ENCODE measurements at places on chromosomes 3 and 15.
A peak's percentile ranks its signal among the peaks of the same experiment; 100 is the strongest.

DNA sequence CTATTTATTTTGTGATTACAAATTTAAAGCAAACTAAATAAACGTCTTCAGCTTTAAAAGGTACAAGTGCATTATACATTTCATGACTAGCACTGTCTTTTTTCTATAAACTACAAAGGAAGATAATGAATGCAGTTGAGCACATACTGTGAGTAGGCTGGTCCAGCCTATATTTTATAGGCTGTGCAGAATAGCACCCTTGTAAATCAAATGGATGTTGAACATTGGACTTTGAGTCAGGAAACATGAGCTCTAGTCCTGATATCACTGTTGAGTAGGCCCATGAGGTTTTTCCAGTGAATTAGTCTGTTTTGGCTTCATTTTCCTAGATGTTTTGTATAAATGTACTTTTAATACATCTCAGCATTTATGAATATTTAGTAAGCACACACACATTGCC lies 447.3 kb upstream of the KCNMB2 start:
- DNase-seq, result no peak

DNA sequence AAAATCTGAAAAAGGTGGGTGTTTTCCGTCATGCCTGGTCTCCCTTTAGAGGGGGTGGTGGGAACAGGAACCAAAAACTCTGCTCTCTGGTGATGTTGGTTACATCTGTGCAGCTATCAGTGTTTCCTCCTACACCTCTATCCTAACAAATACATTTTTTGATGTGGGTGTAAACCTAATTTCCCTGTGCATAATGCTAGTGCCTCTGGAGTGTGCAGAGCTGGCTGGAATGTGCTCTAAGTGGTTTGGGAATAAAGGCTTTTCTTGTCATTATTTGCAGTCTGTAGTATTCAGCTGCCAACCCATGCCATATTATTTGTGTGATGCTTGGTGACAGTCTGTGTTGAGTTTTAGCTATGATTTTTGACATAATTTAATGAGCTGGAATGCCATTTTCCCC lies 547.6 kb downstream of the NLGN1 start:
- no peak for DNase-seq

DNA sequence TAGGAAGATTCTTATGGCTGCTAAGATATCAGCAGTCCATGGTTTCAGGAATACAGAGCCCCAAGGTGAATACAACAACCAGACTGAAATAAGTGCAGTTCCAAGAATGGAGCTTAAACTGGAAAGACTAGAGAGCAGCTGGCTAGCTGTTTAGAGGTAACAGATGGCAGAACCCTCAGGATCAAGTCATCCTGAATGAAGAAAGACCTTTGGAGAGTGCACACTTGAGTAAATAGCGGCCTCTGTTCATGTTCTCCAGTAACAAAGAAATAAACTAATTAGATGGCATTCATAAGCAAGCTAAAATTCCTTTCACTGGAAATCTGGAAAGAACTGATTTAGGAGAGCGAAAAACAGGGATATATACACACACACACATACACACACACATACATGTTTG lies 968.4 kb downstream of the FHIT start:
- DNase-seq, result no peak

DNA sequence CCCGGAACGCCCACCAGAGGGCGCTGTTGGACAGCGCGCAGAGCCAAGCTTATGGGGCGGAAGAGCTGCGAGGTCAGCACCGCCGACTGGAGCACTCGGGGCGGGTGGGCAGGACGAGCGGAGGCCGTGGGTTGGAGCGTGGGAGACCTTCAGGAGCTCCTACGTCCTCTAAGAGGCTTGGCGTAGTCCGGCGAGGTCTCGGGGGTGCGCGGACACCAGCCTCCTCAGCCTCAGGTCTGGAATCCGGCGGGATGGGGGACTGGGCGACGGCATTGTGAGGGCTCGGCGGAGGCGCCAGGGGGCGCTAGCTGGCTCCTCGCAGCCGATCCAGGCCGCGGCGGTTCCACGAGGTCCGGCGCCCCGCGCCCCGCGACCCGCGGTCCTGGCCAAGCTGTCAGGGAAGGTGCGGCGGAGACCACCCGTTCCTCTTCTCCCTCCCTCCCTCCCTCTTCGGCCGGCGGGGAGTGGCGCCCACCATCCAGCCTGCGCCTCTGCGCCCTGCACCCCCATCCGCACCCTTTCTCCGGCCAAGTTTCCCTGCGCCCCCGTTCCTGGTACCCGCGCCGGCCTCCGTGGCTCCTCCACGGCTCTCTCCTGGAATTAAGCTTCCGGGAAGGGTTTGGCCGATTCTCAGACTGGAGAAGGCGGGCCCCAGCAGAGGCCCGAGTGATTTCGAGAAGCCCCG lies 24.3 kb upstream of the POLG start:
- peak; percentile 62 for DNase-seq

GRCh38 chr3:66004244-66004643 lies 34.5 kb downstream of the MAGI1 start:
- DNase-seq, result no peak

DNA sequence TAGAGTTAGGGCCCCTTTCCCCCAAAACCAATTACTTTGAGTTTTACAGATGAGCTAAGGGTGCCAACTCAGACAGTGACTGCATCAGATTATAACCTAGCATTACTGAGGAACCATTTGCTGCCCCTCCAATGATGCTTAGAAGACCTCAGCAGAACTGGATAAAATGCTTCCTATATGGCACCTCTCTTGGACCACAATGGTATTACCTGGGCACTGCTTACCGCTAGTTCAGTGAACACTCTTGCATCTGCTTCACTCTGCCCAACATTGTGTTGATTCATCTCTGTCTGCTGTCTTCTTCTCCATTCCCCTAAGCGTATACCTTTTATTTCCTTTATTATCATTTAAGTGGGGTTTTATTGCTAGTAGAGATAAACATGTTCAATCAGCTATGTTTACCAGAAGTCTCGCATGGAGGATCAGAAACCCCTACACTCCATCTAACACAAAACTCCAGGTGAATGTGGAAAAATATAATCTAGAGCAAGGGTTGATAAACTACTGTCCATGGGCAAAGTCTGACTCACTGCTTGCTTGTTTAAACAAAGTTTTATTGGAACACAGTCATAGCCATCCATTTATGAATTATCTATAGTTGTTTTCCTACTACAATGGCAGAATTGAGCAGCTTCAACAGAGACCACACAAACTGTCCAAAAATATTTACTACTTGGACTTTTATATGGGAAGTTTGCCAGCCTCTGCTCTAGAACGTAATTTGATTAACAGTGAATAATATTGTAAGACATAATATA lies 100.2 kb upstream of the PTX3 start:
- no peak for DNase-seq

GRCh38 chr15:29988701-29989100 lies 94.1 kb upstream of the GOLGA8J start:
- DNase-seq, result no peak

DNA sequence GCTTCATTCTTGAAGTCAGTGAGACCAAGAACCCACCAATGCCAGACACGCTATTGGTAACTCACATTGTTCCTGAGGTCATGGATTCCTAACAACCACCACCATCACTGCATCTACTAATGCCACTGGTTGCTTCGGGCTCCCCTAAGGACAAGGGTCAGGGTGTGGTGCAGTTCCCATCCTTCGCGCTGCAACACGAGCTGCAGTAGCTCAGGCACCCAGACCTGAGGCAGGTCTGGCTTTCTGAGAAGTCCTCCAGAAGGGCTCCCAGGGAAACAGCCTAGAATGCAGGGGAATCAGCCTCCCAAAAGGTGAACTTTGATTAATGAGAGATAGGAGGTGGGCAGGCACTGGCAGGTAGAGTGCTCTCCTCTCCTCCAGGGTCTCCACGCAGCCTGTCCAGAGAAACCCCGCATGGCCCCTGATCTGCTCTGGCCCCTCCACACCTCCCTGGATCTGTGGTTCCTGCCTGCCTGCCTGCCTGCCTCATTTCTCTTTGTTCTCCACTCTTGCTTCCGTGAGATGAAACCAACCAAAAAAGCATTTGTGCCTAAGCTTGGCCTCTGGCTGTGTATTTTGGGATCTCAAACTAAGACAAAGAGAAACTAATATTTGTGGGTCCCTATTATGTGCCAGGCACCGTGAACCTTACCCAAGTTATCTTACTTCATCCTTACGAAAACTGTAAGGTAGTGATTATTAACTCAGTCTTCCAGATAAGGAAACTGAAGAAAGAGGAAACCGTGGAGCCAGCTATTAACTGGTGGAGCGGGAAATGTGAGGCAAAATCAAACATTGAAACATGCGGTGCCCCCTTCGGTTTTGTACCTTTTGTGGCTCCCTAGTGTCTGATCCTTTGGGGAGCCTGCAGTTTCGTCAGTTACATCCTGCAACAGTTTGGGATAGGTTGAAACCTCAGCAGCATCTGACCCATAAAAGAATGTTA lies 43.9 kb upstream of the USP3 start:
- DNase-seq, result no peak

DNA sequence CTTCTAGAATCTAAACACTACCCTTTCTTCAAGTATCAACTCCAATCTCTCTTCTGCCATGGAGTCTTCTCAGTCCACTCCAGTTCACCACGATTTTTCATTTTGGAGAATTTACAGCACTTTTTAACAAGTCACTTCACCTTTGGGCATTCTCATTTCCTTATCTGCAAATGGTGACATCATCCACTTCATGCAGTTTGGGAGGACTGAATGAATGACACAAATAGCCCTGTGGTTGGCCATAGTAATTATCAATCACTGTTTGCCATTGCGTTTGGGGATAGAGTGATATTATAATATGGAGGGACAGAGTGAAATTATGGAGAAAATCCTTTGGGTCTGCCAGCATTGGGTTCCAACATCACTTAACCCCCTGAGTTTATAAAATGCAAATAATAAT lies 38.0 kb upstream of the TM4SF1 start:
- DNase-seq, result no peak

All from stimulated activated CD8-positive, alpha-beta memory T cell treated with anti-CD3 and anti-CD28 coated beads, Interleukin-4, amount 100 ng/mL, for 1 hour (primary cell).